ENCODE measurements at places on chromosomes 13 and 19.

GRCh38 chr13:44649104-44649428 is 72.9 kb upstream of the TSC22D1 start:
- no peaks in the 10 kb centered on the region for H3K27me3 ChIP-seq
- no peak for DNase-seq
- no peaks in the 10 kb centered on the region for H3K36me3 ChIP-seq
- H3K4me1 ChIP-seq = no peaks in the 10 kb centered on the region

DNA sequence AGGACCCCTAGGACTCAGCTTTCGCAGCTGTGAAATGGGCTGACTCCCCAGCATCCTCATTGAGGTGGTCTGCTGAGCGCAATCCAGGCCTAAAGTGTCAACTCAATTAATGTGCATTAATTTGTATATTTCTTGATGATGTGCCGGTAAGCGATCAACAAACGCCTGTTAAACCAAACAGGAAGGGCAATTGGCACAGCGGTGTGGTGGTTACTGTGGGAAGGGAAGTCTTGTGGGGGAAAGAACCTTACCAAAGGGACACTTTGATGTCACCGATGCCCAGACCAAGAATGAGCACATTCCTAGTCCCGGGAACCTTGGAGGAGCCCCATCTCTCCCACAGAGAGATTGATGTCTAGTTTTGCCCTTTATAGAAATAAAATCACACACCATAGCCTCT is 1.6 kb downstream of the JAK3 start:
- peak overlapping the region; percentile 70 for H3K4me3 ChIP-seq
- no peaks in the 10 kb centered on the region for H3K27me3 ChIP-seq
- peak overlapping the region; percentile 96 for H3K27ac ChIP-seq
- H3K4me1 ChIP-seq = peaks cover 64% of the 10 kb centered on the region
- H3K36me3 ChIP-seq = peaks cover 32% of the 10 kb centered on the region

DNA sequence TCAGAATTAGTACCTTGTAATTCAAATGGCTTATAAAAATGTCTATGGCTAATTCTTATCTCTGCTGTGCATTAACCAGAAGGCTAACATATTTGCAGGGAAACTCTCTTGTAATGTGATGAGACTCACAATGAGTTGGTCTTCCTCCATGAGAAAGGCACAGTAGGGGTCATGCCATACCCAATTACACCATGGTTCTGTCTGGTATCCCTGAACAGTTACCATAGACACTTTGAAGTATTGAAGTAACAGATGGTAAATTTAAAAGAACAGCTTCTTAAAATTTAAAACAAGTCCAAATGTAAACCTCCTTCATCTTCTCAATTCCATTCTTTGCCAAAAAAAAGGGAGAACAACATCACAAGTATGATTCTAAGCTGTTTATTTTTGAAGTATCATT is 22.6 kb upstream of the SLAIN1 start:
- no peaks in the 10 kb centered on the region for H3K4me1 ChIP-seq
- H3K27me3 ChIP-seq = no peaks in the 10 kb centered on the region
- H3K36me3 ChIP-seq = no peaks in the 10 kb centered on the region
- no peak for DNase-seq
- no peak overlapping the region for H3K4me3 ChIP-seq

DNA sequence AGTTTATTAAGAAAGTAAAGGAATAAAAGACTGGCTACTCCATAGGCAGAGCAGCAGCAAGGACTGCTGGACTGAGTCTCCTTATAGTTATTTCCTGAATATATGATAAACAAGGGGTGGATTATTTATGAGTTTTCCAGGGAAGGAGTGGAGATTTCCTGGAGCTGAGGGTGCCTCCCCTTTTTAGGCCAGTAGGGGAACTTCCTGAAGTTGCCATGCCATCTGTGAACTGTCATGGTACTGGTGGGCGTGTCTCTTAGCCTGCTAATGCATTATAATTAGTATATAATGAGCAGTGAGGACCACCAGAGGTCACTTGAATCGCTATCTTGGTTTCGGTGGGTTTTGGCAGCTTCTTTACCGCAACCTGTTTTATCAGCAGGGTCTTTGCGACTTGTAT is 13.5 kb downstream of the ZSCAN5A start:
- DNase-seq = no peak
- H3K27me3 ChIP-seq = no peaks in the 10 kb centered on the region
- peaks cover 14% of the 10 kb centered on the region for H3K4me1 ChIP-seq
- H3K4me3 ChIP-seq = no peak overlapping the region
- no peak overlapping the region for H3K27ac ChIP-seq
- H3K36me3 ChIP-seq = peaks cover 4% of the 10 kb centered on the region

GRCh38 chr13:38866649-38867048 is 124.0 kb downstream of the STOML3 start:
- H3K36me3 ChIP-seq = no peaks in the 10 kb centered on the region
- no peak for DNase-seq
- no peak overlapping the region for H3K27ac ChIP-seq
- H3K27me3 ChIP-seq = no peaks in the 10 kb centered on the region

GRCh38 chr19:5111051-5111450 is 142.1 kb downstream of the KDM4B start:
- no peak overlapping the region for H3K27ac ChIP-seq
- peaks cover 25% of the 10 kb centered on the region for H3K36me3 ChIP-seq
- H3K4me1 ChIP-seq = no peaks in the 10 kb centered on the region
- DNase-seq = no peak

DNA sequence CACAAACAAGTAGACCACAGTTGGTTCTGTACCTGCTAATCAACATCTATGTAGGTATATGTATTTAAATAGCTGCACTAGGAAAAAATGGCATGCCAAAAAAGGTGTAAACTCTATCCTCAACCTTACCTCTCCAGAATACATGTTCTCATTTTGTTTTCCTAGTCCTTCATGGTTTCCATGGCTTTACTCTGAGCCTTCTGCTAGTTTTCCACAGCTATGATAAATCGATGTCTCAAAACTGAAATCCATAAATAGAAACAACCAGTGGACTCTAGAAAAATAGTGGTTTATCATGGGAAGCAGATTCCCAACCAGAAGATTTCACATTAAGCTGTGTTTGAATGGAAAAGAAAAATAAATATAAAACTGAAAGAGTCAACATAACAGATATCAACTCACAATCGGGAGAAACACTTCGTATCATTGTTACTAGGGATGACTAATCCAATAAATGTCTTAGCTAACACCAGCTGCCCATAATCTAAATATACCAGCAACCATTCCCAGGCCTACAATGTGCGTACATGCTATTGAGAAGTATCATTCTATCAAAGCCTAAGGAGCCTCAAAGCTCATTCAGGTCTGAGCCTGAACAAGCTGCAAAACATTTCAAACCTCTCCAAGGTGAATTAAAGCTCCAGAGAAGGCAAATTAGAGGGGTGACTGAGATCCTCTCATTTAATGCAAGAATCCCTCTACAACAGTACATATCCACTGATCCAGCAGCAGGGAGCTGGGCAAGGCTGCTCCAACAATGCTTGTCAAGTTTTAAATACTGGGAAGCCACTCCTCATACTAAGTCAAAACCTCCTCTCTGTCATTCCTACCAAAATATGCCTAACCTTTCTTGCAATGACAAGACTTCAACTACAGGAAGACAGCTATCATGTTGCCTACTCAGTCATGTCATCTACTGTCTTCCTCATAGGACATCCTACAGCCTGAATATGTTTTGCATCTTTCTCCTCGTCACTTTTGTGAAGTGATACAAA is 90.2 kb downstream of the KCTD12 start:
- no peaks in the 10 kb centered on the region for H3K36me3 ChIP-seq
- H3K27me3 ChIP-seq = no peaks in the 10 kb centered on the region
- no peaks in the 10 kb centered on the region for H3K4me1 ChIP-seq
- no peak overlapping the region for H3K27ac ChIP-seq
- H3K4me3 ChIP-seq = no peak overlapping the region
- no peak for DNase-seq

DNA sequence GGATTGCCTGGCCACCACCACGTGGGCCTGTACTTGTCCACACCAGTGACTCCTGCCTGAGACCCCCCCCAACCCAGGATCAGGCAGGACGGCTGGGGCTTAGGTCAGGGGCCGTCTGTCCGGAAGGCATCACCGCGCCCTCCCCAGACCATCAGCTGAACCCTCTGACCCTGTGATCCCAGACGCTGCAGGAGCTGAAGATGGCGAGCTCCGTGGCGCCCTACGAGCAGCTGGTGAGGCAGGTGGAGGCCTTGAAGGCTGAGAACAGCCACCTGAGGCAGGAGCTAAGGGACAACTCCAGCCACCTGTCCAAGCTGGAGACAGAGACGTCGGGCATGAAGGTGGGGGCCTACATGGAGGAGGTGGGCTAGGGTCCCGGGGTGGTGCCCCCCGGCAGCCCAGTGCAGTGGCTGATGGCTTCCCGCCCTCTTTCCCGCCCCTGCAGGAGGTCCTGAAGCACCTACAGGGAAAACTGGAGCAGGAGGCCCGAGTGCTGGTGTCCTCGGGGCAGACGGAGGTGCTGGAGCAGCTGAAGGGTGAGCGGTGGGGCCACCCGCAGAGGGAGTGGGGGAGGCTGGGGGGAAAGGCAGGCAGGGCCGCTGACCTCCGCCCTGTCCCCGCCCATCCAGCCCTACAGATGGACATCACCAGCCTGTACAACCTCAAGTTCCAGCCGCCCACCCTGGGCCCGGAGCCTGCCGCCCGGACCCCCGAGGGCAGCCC is 3.0 kb downstream of the APC2 start:
- H3K4me3 ChIP-seq = no peak overlapping the region
- H3K36me3 ChIP-seq = no peaks in the 10 kb centered on the region
- peaks cover 92% of the 10 kb centered on the region for H3K27me3 ChIP-seq
- no peak overlapping the region for H3K27ac ChIP-seq

DNA sequence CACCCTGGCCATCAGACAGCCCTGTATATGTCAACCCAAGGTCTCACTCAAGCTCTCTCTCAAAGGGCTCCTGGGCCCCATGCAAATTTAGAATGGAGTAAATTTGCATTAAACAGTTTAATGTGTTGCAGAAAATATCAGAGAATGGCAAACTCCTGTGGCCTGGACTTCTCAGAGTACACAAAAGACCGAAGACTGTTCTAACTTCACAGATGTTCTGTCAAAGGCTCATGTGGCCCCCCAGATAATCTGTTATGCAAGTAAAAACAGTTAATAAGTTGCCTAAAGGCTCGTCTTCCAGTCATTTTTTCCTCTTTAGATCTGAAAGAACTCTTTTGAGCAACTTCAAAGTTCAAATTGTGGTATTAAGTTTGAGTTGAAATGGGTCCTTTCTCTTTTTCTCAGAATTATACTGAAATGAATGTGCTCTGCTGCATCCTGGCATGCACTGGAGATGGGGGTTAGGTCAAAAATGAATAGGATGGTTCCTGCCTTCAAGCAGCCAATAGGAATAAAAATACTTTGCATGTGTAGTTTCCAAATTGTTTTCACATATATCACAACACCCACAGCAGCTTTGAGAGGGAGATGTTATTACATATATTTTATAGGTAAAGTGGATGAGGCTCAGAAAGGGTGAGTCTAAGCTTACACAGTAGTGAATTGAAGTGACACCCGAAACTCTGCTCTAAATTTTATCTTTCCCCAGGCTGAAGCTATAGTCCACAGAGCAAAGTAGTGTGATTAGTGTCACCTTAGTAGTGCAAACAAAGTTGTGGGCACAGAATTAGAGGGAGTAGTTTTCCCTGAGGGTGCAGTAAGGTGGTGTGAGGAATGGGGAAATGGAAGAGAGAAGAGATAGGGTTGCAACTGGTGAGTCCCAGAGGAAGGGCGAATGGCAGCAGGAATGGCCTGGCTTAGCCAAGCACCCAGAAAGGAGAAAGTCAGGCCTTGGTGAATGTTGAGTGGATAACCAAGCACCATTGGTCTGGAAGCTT is 205.0 kb upstream of the RFC3 start:
- no peak overlapping the region for H3K27ac ChIP-seq
- DNase-seq = no peak
- H3K4me1 ChIP-seq = peaks cover 12% of the 10 kb centered on the region
- no peaks in the 10 kb centered on the region for H3K27me3 ChIP-seq
- no peak overlapping the region for H3K4me3 ChIP-seq

GRCh38 chr13:27497563-27498230 is 47.3 kb upstream of the MTIF3 start:
- no peaks in the 10 kb centered on the region for H3K4me1 ChIP-seq
- no peak overlapping the region for H3K27ac ChIP-seq
- H3K36me3 ChIP-seq = no peaks in the 10 kb centered on the region
- no peak overlapping the region for H3K4me3 ChIP-seq

GRCh38 chr19:36013280-36014011 is 567 bp downstream of the ALKBH6 start:
- H3K36me3 ChIP-seq = no peaks in the 10 kb centered on the region
- H3K4me3 ChIP-seq = peak overlapping the region; percentile 89
- peaks cover 22% of the 10 kb centered on the region for H3K4me1 ChIP-seq

DNA sequence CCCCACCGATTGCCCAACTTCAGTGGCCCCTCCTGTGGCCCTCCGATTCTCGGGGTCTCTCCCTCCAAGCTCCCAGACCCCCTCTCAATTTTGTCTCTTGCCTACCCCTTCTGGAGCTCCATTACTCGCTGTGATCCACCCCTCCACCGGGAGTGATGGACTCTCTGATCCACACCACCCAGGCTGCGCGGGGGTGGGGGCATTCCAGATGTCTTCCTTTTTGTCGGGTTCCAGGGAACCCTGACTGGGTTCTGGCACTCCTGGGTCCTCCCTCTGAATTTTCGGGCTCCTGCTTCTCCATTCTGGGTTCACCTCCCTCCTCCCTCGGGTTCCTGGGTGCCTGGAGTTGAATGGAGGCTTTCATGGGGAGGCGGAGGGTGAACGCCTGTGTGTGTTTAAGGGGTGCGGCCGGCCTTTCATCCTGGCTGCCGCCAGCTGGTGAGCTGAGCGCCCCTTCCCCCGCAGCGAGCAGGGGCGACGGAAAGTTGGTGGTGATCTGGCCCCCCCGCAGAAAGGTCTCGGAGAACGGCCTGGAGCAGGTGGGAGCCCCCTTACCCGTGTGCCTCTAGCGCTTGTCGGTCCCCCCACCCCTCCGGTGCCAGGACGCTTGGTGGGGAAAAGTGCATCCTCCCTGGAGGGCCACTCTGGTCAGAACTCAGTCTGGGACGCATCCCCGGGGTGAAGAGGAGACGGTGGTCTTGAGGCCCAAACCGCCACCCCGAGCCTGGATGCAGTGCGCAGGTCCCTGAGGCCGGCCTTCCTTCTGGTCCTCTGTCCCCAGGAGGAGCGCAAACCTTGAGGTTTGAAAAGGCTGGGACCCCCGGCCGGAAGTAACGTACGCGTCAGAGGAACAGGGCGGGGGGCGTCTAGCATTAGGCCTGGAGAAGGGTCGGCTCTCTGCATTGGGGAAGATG is 1.6 kb downstream of the MISP3 start:
- no peak for DNase-seq
- no peaks in the 10 kb centered on the region for H3K36me3 ChIP-seq
- H3K27ac ChIP-seq = peak overlapping the region; percentile 63

GRCh38 chr13:98749501-98749900 is 3.0 kb downstream of the SLC15A1 start:
- H3K27ac ChIP-seq = no peak overlapping the region
- peaks cover 21% of the 10 kb centered on the region for H3K27me3 ChIP-seq
- H3K4me3 ChIP-seq = no peak overlapping the region
- no peaks in the 10 kb centered on the region for H3K36me3 ChIP-seq
- DNase-seq = no peak

- H3K4me1 ChIP-seq = no peaks in the 10 kb centered on the region
- DNase-seq = no peak
- no peak overlapping the region for H3K4me3 ChIP-seq
- no peaks in the 10 kb centered on the region for H3K27me3 ChIP-seq
- no peaks in the 10 kb centered on the region for H3K36me3 ChIP-seq
Observed at GRCh38 chr13:70473907-70474306, 365.7 kb upstream of the KLHL1 start.
